ENCODE measurements at places on chromosomes 3 and 15.

- DNase-seq = no peak
These were observed 4.0 kb downstream of the HIGD1A start for GRCh38 chr3:42800251-42800650.

- DNase-seq = no peak
These were observed 82.6 kb downstream of the TRIM42 start for GRCh38 chr3:140760324-140761075.

DNA sequence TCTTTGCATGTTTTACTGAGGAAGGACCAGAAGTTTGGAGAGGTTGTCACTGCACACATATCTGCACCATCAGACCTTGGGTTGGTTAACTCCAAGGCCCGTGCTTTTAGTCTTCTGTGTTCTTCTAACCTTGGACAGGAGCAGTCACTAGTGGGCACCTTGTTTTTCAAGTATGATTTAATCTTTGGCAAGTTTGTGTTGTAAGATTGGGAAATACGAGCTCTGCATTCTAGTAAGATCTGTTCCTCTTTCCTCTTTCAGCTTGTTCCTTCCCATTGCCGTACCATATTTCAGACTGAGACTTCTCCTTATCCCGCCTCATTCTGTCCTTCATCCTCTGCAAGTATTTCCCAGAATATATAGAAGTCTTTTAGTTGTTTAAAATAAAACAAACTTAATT is 5.1 kb downstream of the TMOD2 start:
- no peak for DNase-seq

DNA sequence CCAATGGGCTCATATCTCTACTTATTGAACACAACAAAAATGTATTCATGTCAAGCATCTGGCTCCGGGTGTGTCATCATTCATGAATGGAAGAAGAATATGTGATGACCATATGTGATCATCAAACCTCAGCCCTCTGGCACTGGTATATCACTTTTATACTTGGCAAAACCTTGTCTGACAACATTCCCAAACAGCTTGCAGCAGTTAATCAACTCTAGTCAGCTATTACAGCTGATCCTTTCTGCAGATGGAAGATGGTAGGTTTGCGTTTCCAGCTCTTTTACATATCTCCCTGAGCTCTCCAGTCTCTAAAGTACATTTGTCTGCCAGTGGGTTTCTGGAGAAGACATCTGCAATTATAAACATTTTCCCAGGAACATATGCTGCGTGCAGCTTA is 6.6 kb downstream of the PLSCR5 start:
- DNase-seq = no peak

- DNase-seq = peak; percentile 1
These were observed 71.2 kb upstream of the SOX14 start for GRCh38 chr3:137692803-137693431.

DNA sequence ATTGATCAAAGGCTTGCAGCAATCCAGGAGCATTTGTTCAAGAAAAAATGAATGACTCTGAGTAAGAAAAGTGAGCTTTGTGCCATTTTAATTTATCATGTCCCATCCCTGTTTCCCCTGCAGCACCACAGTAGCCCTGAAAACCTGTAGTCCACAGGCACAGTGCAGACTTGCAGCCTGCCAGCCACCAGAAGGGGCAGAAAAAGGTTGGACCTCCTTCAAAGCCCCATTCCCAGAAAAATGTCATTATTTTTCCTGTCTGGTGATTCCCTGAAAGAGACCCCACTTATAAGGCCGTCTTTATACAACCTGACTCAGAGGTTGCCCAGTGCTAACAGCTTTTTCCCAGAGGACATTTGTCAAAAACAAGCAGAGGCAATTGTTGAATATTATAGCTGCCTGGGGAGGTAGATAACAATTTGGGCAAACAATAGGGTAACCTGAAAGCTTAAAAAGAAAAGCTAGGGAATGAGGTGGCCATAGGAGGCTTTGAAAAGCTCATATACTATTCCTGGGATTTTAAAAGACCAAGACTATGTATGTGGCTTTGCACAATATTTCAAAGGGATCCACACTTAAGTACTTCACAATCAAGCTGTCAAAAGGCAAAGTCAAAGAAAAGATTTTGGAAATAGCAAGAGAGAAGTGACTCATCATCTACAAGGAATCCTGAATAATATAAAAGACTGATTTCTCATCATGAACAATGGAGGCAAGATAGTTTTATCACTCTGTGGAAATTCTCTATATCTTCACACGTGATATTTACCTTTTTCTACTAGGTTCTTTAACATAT is 136.8 kb upstream of the PLXNA1 start:
- no peak for DNase-seq

DNA sequence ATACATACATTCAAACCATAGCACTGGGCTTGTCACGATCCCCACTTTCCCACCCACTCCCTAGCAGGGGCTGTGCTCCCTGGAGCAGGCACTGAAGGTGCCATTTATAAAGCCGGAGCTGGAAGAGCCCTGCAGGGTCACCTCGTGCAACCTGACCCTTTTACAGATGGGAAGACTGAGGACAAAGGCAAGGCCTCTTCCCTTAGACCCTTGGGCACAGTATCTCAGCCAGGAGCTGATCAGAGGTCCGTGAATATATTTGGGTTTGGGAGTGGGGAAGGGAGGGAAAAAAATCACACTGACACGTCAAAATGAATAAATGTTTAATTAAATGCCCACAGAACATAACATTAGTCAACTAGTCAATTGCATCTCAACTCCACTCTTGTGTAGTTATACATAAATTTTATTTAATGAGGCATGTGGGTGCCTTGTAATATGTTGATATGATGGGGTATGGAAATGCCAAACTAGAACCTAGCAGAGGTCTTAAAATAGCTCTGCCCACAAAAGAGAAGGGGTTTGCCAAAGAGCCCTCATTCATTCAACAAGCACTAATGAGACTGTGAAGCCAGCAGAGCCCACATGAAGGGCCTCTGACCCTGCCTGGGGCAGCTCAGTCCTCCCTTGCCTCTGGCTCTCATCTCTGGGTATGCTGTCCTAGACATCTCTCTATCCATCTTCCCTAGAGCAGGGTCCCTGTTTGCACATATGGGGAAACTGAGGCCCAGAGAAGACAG is 119.4 kb downstream of the NUP210 start:
- no peak for DNase-seq

GRCh38 chr3:195255571-195256501 is 15.1 kb downstream of the XXYLT1 start:
- no peak for DNase-seq

- DNase-seq = peak; percentile 90
These were observed 27.2 kb upstream of the TNFSF10 start for GRCh38 chr3:172550347-172550943.

DNA sequence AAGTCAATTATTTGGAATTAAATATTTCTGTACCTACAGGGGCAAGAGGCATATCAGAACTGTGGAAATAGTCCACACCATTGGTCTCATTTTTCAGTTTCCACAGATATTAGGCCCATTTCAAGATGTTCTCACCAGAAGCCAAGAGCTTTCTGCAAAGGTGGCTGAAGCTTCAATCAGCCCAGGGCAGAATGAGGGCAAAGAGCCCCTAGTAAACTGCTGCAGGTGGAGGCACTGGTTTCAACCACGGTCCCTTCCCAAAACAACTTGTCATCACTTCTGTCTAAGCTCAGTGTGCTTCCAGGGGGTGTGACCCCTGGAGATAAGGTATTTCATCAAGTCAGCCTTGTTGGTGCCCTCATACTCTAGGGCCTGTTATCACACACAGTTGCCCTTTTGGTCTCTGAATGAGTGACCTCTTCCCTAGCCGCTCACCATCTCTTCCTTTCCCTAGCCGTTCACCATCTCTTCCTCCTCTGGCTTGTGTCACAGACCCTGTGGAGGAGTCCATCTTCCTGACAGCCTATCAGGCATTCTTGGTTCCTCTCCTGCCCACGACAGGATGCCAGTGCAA is 21.2 kb downstream of the IL17RD start:
- DNase-seq = no peak

DNA sequence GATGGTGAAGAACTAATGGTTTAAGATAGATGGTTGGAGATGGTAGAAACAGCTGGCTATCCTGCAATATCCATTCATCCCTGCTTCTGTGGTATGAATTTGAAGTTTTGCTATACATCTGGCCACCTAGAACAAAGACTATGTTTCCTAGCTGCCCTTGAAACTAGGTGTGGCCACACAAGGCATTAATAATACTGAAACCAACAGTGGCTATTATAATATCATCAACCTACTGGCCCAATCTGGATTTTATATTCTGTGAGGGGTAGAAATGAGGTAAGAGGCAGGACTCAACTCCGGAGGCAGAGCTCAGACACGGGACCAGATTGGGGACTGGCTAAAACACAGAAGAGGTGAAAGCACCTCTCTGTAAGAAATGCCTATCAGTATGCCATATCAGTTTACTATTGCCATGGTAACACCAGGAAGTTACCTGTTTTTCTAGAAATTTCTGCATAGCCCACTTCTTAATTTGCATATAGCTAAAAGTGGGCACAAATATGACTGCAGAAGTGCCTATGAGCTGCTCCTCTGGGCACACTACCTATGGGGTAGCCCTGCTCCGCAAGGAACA is 8.4 kb downstream of the IFT80 start:
- no peak for DNase-seq

- no peak for DNase-seq
These were observed 60.8 kb downstream of the VGLL3 start for GRCh38 chr3:86930181-86930580.
